ENCODE measurements at places on chromosomes 3 and 15.

GRCh38 chr3:176523114-176523513 is 674.2 kb downstream of the TBL1XR1 start:
- no peak for DNase-seq

DNA sequence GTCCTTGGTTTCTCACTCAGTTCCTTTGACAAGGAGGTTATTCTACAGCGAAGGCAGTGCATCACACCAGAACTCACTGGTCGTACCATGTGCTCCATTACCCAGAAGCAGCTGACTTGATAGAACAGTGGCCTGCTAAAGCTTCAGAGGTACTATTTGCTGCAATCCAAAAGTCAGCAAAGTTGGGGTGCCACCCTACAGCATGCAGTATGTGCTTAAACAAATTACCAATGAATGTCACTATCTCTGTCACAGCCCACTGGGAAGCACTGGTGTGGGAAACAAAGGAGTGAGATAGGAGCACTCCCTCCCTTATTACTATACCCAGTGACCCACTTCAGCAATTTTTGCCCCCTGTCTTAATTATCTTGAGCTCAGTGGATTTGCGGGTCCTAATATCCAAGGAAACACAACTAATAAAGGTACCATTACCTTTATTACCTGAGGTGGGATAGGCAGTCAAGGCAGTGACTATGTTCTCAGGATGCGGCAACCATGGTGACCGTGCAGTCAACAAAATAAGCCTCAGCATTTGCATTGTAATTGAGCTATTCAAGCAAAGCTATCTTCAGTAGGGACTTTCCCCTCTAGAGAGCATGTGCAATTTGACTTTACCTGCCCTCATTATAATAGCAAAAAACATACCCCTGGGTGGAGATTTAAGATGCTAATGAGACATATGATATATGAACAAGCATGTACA is 199.4 kb downstream of the OCA2 start:
- no peak for DNase-seq

DNA sequence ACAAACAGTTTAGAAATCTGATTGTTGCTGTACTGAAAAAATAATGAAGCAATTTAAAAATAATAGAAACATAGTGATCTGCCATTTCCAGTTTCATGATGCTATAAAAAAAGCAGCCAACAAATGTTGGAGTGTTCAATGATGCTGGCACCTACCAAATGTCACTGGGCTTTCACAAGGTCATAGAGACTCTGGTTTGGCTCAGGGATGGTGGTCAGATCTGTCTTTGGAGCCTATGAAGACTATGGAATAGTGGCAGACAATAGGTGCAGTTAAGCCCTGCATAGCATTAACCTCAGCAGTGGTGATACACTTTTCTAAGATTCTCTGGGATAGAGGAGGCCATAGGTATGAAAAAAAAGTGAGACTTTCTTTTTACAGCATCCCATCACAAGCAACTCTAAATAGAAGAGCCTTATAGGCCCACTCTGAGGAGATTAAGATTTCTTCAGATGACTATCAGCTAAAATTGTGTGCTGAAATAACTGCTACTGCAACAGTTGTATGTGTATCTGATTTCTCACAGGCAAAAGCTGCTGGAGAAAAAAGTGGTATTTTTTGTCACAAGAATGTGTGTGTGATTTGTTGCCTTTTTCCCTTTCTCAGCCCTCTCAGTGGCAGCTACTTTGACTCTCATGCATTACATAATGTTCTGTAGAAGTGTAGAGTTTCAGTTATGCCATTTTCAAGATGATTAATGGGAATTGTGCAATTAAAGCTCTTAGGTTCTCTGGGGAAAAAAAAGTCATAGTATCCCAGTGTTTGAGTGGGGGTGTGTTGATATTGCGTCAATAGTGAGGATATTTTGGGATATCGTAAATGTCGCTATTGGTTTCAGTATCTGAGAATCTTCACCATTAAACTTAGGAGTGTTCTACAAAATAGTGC is 137.4 kb downstream of the MBNL1 start:
- DNase-seq, result no peak

- DNase-seq, result no peak
Measured at GRCh38 chr3:20861454-20861853, 675.4 kb upstream of the SGO1 start.
